ENCODE measurements at places on chromosomes 3 and 15.

- DNase-seq, result no peak
Measured at GRCh38 chr3:45948311-45948781, 5.1 kb downstream of the CXCR6 start.

DNA sequence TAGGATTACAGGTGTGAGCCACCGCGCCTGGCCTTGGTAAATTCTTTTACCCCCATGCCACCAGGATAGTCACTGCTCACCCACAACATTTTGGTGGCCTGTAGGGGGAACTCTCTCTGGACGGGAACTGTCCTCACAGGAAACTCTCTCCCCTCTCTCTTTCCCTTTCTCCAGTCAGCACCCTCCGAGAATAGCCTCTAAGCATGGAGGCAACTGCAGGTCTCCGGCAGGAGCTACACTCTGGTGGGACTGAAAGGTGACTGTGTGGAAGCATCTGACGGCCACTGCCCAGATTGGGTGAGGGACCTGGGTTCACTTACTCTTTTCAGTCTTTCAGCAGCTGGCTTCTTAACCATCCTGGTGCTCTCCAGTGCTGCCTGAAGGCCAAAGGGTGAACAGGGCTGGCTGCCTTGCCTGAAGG is 21.3 kb downstream of the TRANK1 start:
- no peak for DNase-seq

DNA sequence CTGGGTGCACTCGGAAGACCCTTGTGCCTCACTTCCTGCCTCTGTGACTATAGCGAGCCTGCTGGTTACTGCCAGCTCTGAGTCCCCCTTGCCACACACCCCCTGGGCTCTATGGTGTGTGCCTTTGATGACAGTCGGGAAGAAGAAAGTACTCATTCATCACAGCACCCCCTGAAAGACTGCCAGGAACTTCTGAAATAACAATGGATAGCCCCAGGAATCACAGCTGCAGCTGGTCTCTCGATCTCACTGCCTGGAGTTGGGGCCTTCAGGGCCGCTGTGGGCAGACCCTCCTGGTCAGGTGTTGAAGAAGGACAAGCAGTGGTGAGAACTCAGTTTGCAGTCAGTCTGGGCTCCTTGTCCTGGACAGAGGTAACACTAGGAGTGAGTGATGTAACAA is 9.8 kb upstream of the RPP14 start:
- no peak for DNase-seq

GRCh38 chr3:124951511-124952281 is 17.1 kb upstream of the MUC13 start:
- DNase-seq, result no peak

DNA sequence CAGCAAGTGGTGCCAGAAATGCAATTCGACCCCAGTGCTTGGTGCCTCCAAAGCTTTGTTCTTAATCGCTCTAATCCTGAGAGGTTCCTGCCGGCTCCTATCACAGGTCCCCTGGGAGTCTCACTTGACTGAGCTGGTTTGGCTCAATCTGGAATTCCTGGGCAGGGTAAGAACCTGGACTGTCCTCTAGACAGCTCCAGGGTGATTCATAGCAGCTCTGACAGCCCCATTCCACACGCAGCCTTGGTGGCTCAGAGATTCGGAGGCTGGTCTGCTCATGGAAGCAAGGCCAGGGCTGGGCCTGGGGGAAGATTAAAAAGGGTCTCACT is 37.9 kb downstream of the MYO5C start:
- no peak for DNase-seq

- DNase-seq, result peak; percentile 79
Measured at GRCh38 chr3:138118612-138119422, 3.4 kb upstream of the DZIP1L start.

DNA sequence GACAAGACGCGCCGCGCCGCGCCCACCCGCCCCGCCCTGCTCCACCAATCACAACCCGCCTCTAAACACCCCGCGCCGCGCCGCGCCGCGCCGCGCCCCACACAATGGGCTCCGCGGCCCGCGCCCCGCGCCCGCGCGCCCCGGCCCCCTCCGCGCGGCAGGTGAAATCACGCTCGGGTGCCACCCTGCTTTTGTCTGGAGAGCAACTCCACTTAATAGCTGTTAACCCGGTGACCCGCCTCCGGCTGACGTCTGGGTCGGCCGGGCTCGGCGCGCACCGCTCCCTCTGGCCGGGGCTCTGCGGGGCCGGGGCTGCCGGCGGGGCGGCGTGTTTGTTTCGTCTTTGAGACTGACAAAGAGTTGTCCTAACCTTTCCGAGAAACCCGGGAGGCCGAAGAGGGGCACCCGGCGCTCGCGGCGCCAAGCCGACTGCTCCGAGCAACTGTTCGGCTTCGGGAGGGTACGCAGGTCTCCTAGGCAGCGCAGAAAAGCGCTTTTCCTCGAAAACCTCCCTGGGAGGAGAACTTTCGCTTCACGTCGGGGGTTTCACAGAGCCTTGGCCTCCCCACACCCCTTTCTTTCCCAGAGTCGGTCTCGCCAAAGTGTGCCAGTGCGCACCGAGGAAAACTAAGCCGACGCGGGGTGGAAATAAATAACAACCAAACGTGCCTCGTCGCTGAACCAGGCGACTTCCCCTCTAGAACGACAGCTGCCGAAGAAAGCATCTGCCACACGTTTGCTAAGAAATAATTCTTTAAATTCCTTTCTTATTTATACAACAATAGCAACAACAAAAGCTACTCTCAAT is 518.4 kb downstream of the FOXP1 start:
- peak; percentile 26 for DNase-seq

DNA sequence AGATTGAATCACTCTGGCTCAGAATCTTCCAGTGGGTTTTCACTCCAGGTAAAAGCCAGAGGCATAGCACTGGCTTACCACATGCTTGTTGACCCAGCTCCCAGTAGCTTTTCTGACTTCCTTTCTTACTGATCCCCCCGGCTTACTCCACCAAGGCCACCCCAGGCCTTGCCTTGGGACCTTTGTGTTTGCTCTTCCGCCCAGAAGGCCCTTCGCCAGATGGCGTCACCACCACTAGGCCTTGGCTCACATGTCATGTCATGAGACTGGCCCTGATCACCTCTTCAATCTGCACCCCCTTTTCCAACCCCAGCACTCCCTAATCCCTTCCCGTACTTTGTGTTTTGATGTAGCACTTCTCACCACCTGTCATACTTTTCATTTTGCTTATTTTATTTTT is 98.5 kb upstream of the UMPS start:
- no peak for DNase-seq

GRCh38 chr3:194443901-194444300 is 42.9 kb downstream of the ATP13A3 start:
- no peak for DNase-seq

GRCh38 chr3:15391007-15391406 is 36.3 kb downstream of the METTL6 start:
- DNase-seq, result no peak

DNA sequence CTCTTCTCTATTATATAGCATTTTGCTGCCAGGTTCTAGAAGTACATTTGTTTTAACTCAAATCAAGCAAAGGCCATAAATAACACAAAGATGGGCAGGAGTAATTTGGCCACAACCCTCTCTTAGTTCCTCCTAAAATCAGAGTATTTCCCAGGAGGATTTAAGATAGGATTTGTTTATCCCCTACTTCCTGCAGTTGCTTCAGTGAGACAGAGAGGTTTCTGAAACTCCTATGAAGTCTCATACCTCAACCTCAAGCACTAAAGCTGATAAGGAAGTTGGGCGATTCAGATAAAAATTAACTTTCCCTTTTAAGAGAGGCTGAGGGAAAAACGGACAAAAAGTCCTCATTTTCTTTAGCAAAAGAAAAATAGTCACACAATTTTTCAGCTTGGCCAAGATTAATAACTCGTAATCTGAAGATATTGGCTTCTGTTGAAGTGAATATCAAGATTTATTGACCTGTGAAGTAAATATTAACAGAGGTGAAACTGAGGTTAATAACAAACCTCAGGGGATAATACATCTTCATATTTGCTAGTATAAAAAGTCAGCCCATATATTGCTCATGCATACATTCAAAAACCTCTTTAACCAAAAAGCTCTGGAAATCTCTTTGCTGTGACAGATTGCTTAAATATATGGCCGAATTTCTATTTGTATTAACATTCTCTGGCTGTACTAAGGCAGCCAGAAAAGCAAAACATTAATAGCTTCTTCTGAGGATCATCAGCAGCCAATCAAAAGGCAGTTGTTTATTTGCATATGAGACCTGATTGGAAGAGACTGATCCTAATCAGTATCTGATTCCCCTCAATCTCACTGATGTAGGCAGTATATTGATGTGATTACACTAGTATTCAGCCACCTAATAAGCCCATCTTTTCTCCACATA is 90.6 kb upstream of the GADL1 start:
- no peak for DNase-seq

GRCh38 chr15:74954515-74954914 is 2.1 kb downstream of the RPP25 start:
- no peak for DNase-seq

DNA sequence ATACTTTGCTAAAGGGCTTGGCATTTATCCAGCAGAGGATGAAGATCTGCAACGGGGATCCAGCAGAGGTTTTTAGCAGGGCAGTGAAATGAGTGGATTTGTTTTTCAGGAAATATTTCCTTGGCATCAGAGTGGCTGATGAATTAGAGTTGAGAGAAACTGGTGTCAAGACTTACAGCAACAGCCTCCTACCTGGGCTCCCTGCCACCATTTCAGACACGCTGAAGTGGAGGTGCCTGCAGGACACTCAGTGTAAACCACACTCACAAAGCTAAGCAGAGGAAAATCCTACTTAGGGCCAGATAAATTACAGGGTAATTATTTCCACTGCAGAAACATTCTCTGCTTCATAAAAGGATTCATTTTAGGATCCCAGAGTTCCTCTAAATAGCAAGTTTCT is 519.7 kb downstream of the FGF12 start:
- no peak for DNase-seq

- no peak for DNase-seq
Measured at GRCh38 chr15:90020021-90020735, 19.1 kb downstream of the ZNF710 start.

DNA sequence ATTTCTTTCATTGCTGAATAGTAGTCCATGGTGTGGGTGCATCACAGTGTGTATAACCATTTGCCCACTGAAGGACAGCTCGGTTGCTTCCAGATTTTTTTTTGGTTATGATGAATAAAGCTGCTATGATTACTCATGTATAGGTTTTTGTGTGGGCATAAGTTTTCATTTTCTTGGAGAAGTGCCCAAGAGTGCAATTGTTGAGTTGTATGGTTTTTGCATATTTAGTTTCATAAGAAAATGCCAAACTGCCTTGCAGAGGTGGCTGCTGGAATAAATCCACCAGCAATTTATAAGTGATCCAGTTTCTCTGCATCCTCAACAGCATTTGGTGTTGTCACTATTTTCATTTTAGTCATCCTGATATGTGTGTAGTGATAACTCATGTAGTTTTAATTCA is 8.4 kb upstream of the SPESP1 start:
- no peak for DNase-seq

DNA sequence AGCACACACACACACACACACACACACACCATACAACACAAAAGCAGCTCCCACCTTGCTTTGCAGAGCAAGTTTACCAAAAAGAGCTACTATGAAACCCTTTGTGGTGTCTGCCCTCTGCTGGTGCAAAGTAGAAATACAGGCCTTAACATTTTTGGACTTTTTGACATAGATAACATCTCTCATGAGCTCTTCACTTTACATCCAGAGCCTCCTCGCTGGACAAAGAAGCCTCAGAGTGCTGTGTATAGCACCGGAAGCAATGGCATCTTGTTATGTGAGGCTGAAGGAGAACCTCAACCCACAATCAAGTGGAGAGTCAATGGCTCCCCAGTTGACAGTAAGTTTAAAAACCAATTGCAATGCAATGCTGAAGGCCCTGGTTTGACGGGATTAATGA is 157.9 kb downstream of the CHL1 start:
- no peak for DNase-seq

DNA sequence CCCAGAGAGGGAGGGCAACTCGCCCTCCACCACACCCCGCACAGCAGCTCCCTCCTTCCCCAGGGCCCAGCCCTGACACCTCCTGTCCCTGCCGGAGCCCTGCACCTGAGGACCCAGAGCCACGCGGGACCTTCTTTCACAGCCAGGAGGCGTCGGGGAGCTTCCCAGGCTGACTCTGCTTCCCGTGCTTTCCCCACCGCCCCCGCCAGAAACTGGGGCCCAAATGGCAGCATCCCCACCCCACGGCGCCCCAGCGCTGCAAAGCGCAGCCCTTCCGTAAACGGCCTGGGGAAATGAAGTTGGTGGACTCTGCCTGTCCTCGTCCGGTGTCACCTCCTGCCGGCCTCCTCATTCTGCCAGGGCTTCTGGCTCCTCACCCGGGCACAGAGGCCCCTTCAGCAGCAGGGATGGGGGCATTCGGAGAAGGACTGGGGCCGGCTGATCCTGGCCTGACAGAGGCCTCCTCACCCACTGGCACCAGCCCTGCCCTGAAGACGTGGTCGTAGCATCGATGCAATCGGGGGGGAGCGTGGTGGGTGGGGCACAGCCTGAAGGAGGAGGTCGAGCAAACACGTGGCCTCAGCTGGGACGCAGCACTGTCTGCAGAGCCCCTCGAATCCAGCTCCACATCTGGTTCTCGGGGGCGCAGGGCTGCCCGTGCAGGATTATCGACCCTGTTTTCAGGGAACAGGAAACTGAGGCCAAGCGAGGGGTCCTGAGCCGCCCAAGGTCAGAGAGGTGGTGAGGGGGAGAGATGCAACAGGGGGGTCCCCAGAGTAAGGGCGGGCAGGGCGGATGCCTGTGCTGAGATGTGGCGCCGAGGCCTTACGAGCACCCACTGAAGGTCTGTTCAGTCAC is 235.4 kb downstream of the XXYLT1 start:
- DNase-seq, result no peak

- DNase-seq, result no peak
Measured at GRCh38 chr3:85258326-85258725, 299.5 kb downstream of the CADM2 start.

- DNase-seq, result peak; percentile 79
Measured at GRCh38 chr15:60660290-60661051, 181.5 kb upstream of the ICE2 start.

DNA sequence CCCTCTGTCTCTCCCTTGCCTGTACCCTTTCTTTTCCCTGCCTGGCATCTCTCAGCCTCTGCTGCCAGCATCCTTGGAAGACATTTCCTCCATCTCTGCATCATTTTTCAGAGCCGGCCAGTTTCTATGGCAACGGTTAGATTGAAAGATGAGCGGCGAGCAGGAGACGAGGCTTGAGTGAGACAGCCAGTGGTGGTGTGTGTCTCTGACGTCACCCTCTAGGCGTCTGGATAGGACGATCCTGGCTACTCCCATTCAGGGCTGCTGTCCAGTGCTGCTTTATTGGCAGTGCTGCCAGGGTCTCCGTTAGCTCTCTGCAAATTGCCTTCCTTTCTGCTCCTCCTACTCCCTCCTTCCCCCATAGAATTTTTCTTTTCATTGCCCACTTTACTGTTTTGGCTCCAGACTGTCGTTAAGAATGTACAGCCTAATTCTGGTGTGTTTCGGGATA is 57.9 kb downstream of the TRAK1 start:
- peak; percentile 33 for DNase-seq

- DNase-seq, result no peak
Measured at GRCh38 chr3:112089956-112090886, 4.0 kb downstream of the C3orf52 start.

- DNase-seq, result peak; percentile 5
Measured at GRCh38 chr3:25594007-25594502, 70.7 kb downstream of the TOP2B start.
